NCI-H2081 (cell line): ENCODE measurements at places on chromosomes 5 and 9.

DNA sequence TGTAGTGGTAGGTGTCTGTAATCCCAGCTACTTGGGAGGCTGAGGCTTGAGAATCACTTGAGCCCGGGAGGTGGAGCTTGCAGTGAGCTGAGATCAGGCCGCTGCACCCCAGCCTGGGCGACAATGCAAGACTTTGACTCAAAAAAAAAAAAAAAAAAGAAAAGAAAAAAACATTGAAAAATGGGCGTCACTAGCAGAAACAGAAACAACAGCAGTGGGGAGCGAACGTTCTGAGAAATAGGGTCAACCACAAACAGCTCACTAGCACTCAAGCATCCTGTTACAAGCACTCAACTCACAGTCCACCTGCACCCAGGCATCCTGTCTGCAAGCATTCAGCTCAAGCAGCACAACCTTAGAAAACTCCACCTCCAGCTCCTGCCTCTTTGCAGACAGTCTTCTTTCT lies 17.2 kb downstream of the TRIM14 start:
- DNase-seq, result no peak

- DNase-seq, result no peak
Observed at GRCh38 chr5:131795879-131796792, 681 bp downstream of the FNIP1 start.

GRCh38 chr9:112193572-112194288 lies 18.6 kb upstream of the SUSD1 start:
- peak; percentile 27 for DNase-seq

DNA sequence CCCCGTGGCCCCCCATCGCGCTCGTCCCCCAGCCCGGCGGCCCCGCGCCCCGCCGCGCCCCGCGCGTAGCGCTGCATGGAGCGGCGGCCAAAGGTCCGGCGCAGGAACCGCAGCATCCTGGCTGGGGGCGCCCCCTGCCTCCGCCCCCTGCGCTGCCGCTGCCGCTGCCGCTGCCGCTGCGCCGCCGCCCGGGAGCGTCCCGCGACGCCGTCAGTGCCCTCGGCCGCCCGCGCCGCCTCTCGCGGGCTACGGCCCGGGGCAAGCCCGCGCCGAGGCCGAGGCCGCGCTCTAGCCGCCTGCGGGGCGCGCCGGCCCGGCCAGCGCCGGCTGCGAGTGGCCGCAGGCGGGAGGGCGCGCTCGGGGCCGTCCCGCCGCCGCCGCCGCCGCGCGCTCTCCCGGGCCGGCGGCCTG lies 523 bp downstream of the EPB41L4B start:
- no peak for DNase-seq

DNA sequence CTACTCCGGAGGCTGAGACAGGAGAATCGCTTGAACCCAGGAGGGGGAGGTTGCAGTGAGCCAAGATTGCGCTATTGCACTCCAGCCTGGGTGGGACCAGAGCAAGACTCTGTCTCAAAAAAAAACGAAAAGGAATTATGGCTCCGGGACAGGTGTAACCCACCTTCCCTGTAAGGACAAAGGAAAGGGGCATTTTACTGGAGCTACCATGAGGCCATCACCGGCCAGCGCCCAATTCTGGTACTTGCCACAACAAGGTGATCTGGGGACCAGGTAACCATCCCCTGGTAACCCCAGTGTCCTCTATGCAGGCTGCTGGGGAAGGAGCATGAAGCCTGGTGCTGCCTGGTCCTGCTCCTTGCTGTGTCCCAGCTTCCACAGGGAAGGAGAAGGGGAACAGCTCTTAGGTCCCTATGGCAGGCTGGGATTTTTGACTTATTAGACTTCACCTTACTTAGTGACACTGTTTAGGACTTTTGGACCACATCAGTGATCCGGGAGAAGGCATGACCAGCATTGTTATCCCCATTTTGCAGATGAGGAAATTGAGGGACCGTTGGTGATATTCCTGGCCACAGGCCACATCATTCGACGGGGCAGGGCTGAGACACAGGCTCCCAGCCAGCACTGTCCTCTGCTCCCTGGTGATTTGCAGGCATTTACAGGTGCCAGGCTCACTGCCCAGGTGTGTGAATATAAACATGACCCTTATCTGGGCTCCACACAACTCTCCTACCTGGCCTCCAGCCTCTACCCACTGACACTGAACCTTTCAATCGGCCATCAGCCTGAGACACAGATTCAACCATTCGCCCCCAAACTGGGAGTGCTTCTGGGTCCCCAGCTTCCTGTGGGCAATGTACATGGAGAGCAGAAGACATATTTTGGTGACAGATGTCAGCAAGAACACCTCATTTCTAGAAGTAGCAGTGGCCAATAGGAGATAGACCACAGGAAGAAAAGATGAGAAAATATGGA lies 26.5 kb upstream of the ABO start:
- no peak for DNase-seq

GRCh38 chr5:142748568-142749249 lies 21.5 kb upstream of the ARHGAP26 start:
- no peak for DNase-seq

GRCh38 chr5:173736923-173737412 lies 120.5 kb upstream of the BOD1 start:
- DNase-seq, result no peak

- no peak for DNase-seq
Observed at GRCh38 chr9:101582553-101582952, 12.2 kb downstream of the PPP3R2 start.

DNA sequence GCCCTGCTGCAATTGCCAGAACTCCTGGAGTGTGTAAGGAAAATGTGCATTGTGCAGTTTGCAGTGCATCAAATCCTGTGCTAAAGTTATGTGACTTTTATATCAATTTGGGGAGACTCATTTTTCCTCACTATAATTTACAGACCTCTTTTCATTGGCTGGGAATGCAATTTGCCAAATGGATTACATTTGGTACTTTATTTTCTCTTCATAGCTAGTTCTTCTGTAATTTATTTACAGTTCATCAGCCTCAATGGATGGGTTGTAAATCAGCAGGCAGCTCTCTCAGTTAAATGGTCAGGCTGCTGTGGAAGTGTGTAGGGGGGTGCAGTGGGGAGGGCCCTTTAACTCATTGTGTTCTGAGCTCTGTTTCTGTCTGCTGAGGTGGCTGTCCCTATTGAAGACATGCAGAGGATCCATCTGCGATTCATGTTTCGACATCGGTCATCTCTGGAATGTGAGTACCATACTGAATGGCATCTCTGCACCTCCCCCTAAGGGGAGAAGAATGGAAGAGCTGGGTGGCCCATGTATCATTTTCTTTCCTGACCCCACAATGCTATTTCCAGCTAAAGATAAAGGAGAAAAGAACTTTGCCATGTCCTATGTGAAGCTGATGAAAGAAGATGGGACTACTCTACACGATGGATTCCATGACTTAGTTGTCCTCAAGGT lies 74.6 kb downstream of the DOCK2 start:
- no peak for DNase-seq

DNA sequence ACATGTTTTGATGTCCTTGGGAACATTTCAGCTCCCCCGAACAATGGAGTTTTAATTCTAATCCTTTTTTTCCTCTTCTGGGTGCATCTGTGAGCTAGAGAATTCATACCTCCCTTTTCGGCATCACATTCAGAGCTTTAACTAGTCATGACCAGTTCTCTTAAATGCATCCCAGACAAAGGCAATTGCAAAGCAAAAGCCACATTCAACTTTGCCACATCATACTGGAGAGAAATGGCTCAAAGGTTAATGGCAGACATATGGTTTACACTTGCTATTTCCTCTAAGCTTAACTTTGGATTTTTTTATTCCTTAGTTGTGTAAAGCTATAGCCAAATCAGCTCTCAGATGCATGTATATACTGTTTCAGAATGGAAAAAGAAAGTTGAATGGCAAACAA lies 153.3 kb downstream of the ESM1 start:
- DNase-seq, result no peak

DNA sequence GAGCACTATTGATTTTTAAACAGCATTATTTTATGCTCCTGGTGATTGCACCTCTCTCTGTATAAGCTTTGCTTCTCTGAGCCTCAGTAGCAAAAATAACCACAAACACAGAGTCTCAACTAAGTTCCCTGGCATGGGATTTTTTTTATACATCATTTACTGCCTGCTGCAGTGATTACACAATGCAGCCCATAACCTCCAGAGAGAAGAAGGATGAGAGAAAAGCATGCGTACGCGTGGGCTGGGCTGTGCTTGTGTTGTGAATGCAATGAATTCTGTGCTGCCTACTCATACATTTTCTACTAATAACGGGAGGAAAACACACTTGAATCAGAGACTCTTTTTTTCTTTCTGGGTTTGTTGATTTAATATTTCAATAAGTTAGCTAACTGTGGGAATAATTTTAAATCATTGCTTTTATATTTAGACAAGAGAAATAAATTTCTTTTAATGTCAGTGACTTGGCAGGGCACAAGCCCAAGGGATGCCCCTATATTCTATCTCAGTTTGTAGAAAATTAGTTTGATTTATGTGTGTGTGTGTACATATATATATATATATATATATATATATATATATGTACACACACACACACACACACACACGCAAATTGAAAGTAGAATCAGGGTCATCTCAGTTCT lies 351.5 kb downstream of the MED10 start:
- peak; percentile 34 for DNase-seq

GRCh38 chr5:78899922-78900362 lies 85.2 kb downstream of the ARSB start:
- peak; percentile 44 for DNase-seq

GRCh38 chr5:78078858-78079257 lies 215.6 kb downstream of the AP3B1 start:
- no peak for DNase-seq

GRCh38 chr5:88659529-88660263 lies 223.3 kb downstream of the MEF2C start:
- DNase-seq, result no peak

DNA sequence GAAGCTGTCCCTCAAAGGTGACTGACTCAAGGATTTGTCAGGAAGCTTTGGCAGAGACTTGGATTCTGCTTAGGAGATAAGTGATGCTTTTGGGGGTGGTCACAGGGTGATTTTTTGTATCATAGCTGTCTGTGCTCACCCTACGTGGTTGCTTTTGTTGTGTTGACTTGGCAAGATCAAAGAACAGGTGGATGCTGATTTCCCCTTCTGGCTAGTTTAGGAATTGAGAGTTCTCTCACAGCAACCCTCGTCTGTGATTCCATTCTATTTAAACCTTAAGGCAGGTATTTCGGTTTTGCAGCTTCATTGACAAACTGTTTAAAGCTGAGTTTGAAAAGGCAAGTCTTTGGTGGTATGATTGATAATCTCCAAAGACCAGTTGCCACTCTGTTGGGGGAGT lies 27.2 kb downstream of the ARHGAP26 start:
- DNase-seq, result no peak

DNA sequence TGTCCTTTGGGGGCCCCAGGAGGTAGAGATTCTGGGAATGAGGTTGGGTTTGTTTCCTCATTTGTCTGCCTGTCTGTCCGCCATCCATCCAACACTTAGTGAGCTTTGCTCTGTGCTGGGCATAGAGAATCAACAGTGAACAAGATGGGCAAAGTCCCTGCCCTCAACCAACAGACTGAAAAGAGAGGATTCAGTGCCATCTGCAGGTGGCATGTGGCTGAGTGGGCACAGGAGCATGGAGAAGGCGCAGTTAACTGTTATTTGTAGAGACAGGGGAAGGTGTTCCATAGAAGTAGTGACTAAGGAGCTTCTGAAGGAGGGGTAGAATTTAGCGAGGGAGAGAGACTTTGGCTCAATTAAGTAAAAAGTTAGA lies 23.1 kb downstream of the POLR1E start:
- DNase-seq, result no peak

GRCh38 chr9:120808931-120809330 lies 15.7 kb upstream of the FBXW2 start:
- DNase-seq, result no peak

DNA sequence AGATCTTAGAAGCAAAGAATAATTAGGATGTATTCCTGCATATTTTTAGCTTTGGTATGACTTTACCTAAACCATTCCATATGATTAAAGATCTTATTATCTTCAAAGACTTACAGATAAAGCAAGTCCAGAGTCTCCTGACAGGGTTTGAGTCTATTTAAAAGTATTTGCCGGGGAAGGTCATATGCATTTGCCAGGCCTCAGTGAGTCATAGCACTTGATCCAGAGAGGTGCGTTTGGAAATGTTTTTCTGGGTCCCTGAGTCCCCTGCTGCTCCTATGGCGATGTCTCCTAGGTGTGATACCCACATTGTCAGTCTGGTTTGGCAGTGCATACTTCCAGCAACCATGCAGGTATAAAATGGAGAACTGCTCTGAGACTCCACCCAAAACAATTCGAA lies 217.0 kb downstream of the FBXL7 start:
- DNase-seq, result no peak

GRCh38 chr5:33372721-33373472 lies 67.9 kb upstream of the TARS1 start:
- DNase-seq, result no peak

DNA sequence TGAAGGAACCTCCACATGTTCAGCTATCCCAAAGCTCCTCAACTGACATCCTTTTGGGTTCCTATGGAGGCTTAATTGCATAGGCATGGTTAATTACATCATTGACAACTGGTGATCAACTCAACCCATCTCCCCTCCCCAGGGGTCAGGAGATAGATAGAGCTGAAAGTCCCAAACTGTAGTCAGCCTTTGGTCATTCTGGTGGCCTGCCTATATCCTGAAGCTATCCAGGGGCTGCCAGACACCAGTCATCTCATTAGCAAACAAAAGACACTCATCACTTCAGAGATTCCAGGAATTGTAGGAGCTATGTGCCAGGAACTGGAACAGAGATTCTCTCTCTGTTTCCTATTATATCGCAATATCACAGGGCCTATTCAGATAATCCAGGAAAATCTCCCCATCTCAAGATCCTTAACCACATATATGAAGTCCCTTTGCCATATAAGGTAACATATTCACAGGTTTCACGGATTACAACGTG lies 646.5 kb upstream of the GRAMD2B start:
- DNase-seq, result no peak

GRCh38 chr9:121820286-121821005 lies 169.0 kb downstream of the DAB2IP start:
- DNase-seq, result no peak

- DNase-seq, result no peak
Observed at GRCh38 chr5:9479361-9479760, 66.5 kb downstream of the SEMA5A start.

DNA sequence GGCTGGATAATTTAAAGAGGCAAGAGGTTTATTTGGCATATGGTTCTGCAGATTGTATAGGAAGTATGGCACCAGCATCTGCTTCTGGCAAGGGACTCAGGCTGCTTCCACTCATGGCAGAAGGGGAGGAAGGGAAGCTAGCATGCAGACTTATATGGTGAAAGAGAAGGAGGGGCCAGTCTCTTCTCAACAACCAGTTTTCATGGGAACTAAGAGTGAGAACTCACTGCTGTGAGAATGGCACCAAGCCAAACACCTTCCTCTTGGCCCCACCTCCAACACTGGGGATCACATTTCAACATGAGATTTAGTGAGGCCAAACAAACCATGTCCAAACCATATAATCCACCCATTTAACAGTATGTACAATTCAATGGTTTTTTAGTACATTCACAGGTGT lies 113.3 kb upstream of the SHB start:
- DNase-seq, result peak; percentile 43

- DNase-seq, result no peak
Observed at GRCh38 chr5:126640866-126641265, 40.1 kb downstream of the PHAX start.
